HuH-7 (cell line): ENCODE measurements at places on chromosomes 5 and 9.

DNA sequence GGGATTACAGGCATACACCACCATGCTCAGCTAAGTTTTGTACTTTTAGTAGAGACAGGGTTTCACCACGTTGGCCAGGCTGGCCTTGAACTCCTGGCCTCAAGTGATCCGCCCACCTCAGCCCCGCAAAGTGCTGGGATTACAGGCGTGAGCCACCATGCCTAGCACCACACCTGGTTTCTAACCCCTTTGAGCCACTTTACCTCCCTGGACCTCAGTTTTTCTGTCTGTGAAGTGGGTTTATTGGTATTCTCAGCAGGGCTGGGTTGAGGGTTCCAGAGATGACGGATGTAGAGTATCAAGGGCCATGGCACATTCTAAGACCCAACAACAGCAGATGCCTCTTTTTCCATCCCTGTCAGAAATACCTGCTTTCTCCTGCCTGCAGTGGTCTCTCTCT is 38.6 kb downstream of the AMBP start:
- DNase-seq, result no peak

DNA sequence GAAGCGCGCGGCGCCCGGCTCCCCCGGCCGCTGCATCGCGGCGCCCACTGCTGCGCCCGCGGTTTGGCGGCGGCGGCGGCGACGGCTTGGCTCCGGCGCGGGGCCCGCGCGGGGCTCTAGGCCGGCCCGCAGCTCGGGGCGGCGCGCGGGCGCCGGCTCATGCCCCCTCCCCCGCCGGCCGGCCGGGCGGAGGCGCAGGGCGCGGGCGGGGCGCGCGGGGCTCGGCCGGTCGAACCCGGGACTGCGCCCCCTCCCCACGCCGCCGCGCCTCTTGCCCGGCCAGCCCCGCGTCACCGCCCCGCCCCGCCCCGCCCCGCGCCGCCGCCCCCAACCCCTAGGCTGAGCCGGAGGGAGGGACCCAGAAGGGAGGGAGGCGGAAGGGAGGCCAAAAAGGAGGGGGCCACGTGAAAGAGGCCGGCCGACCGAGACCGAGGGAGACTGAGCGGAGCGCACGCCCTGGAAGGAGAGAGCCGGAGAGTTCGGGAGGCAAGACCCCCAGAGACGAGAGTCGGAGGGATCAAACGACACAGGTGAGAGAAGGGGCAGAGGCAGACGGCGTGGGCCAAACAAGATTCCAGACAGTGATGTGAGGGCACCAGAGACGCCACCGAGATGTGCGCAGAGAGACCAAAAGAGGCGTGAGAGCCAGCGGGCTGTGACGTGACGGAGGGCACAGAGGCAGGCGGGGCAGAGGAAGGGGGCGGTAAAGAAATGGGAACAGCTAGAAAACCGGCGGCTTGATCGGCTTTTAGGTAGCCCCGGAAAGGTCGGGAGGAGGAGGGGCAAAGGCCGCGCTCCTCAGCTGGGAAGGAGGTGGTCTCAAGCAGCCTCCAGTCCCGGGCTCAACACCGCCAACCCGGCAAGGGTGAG is at the start of gene BARX1:
TSS of gene BARX1 (minus strand) at position 245 of the 870 bp plus-strand sequence. CDS start at position 36, 209 bp downstream.
- no peak for DNase-seq

- no peak for DNase-seq
Measured at GRCh38 chr5:123439709-123440108, 16.5 kb upstream of the CEP120 start.

DNA sequence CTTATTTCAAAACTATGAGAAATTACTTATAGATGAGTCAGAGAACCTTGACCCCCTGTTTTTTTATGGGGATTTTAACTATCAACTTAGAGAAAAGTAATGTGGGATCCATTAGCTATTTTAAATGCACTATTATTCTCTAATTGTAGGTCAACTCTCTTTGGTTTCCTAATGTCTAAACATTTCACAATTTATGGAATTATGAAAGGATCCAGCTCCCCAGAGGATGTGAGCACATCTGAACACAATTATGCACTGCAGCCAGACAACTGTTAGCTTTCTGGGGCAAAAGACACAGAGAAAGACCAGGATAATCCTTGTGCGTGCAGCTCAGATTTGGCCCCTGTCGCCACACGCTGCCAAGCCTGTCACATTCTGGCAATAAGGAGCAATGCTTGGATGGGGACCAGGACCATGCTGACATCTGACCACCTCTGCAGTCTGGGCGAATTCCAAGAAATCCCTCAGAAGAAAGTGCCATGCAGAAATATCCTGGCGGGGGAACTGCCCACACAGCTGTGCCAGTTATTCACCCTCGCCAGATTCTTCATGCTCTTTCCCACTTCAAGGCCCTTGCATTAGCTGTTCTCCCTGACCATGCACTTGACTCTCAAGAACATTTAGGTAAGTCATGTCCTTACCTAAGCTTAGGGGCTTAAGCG is 22.2 kb upstream of the CMBL start:
- no peak for DNase-seq

- no peak for DNase-seq
Measured at GRCh38 chr5:50711280-50711679, 44.8 kb downstream of the PARP8 start.

DNA sequence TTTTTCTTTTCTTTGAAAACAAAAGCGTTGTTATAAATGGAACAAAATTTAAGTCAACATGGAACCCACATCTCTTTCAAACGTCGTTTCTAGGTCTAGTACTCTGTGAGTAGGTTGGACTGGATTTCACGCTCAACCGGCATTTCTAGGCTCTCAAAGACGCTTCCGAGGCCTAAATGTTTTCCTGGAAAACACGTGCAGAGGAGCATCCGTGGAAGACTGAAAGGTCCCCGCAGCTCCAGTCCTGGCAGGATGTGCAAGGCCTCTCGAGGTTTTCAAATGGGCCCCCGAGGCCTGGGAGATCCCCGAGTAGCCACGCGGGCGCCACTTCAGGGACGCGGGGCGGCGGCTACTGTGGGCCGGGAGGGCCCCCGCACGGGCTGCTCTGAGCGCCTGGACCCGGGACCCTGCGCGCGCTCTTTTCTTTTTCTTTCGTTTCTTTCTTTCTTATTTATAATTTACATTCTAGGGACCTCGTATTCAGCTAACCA is 4.2 kb upstream of the IRX2 start:
- DNase-seq, result no peak

DNA sequence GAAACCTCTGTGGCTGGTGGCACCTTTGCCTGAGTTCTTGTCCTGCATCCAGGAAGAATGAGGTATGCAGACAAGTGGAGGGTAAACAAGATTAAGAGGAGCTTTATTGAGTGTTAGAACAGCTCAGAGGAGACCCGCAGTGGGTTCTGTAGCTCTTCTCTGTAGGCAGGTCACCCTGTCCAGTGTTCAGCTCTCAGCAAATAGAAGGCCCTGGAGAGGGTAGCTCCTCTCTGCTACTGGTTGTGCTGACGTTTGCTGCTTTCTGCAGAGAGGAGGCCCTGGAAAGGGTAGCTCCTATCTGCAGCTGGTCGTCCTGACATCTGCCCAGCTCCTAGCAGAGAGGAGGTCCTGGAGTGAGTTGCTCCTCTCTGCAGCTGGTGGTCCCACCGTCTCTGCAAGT is 96.8 kb upstream of the CCDC112 start:
- DNase-seq, result no peak

DNA sequence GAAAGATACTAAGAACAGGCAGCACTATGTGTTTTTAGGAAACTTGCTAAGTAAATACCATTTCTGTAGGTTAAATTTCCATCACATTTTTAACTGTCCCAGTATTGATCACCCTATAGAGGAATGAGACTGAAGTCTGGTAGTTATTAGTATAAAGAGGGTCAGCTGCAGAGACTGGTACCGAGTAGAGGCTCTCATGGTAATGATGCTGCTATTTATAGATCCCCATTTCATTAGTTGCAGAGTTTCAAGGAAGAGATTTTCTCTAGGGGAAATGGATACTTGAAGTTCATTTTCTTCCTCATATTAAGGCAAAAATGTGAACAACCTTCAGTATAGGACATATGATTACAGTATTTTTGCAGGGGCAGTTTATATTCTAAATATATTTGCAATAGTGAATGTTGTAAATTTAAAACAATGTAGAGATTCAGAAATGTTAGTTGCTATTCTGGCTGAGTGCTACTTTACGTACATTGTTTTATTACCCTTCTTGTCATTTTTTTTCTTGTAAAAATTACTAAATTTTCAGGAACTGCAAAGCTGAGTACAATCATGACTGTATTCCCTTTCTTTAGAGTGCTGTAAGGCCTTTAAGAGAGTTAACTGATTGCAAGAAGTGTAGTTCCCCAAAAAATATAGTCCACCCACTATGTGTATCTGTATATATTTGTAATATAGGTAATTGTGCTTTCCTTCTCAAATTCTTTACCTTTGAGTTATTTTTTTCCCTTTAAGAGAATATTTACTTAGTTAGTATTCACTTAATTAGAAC is 14.7 kb downstream of the PBX3 start:
- no peak for DNase-seq

GRCh38 chr5:171499611-171500010 is 80.2 kb downstream of the FGF18 start:
- no peak for DNase-seq

DNA sequence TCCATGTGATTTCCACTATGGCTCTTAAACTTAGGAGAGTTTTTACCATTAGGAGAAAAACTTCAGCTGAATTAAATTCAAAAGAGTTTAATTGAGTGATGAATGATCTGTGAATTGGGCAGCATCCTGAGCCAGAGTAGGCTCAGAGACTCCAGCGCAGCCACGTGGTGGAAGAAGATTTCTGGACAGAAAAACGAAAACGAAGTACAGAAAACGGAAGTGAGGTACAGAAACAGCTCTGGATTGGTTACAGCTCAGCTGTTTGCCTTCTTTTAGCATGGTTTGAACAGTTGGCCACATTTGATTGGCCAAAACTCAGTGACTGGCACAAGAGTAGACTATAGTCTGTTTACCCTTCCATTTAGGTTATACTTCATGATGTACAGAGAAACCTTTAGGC is 69.2 kb upstream of the PLPP1 start:
- no peak for DNase-seq

GRCh38 chr5:132947671-132948070 is 15.8 kb downstream of the AFF4 start:
- no peak for DNase-seq

DNA sequence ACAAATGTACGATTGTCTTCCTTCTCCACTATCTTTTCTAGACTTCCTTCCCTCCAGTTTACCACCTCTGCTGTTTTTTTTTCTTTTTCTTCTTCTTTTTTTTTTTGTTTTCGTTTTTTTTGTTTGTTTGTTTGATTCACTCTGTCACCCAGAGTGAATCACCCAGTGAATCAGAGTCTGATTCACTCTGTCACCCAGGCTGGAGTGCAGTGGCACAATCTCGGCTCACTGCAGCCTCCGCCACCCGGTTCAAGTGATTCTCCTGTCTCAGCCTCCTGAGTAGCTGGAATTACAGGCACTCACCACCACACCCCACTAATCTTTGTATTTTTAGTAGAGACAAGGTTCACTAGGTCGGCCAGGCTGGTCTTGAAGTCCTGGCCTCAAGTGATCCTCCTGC is 375.7 kb downstream of the NTRK2 start:
- DNase-seq, result no peak

DNA sequence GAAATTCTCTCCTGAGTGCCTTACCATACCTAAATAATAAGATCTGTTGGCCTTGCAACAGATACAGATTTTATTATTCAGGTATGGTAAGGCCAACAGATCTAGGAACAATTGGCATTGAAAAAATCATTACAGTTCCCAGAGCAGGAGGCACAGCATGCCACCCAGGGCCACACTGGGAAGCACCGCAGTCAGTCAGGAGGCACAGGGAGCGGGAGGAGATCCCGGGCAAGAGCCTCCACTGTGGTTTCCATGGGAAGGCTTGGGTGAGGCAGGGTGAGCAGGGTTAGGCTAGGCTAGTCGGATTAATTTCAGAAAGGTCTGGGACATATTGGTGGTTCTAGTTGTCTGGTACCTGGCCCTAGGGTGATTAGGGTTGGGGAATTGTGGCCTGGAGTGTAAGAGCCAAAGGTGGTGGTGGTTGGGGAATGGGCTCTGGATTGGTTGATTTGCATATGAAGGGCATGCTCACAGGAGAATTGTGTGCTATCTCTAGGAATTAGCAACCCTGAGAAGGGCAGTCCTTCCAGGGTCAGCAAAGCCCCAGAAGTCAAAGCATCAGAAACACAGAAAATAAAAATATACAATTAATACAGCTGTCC is 111.4 kb downstream of the PDE8B start:
- no peak for DNase-seq

GRCh38 chr5:162052676-162053075 is 14.9 kb upstream of the GABRG2 start:
- DNase-seq, result no peak

- no peak for DNase-seq
Measured at GRCh38 chr9:5577225-5577624, 51.7 kb upstream of the RIC1 start.

DNA sequence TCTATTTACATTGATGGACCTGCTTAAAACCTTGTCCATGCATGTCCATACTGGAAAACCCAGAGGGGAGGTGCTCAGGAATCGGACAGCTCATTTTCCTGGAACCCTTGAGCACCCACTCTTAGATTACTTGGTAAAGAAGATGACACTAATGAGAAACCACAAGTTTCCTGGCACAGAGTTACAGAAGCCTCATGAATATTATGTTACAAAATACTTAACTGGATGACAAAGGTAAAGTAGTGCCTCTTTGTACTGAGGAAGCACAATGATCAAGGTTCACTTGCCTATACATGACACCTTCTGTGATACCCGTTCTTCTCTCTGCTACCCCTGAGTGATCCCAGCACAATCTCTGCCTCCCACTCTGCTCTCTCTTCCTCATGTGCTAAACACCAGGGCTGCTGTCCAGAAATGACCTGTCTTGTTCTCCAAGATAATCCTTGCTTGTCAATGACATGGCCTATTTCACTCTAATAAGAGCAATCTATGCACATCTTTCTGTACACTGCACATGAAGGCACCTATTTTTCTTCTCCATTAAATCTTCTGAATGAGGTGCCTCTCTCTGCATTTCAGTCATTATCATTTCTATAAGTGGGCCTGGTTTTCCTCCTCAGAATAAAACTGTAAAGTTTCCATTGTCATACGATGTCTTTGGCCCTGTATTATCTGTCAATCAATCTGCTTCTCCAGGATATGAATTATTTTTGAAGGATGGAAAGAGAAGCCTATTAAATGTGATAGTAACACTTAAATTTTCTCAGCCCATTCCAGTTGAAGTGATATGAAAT is 684.0 kb upstream of the ACO1 start:
- no peak for DNase-seq
